NCI-H345 (cell line): ENCODE measurements at places on chromosomes 4 and X.

DNA sequence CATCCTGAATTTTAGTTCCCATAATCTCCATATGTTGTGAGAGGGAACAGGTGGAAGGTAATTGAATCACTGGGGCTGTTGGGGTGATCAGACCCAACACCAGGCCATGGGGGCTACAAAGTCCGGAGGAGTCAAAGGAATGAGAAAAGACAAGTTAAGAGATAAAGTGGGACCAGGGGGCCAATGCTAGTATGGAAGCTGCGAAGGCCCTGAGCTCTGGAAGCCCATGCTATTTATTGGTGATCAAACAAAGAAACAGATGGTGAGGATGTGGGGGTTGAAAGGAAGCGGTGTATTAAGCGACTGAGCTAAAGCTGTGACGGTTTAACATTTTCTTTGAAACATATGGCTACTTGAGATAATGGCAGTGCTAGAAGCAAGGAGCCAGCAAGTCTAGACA lies 132.8 kb downstream of the PDGFC start:
- DNase-seq: no peak

GRCh38 chrX:123949846-123950245 lies 11.7 kb upstream of the STAG2 start:
- no peak for DNase-seq

DNA sequence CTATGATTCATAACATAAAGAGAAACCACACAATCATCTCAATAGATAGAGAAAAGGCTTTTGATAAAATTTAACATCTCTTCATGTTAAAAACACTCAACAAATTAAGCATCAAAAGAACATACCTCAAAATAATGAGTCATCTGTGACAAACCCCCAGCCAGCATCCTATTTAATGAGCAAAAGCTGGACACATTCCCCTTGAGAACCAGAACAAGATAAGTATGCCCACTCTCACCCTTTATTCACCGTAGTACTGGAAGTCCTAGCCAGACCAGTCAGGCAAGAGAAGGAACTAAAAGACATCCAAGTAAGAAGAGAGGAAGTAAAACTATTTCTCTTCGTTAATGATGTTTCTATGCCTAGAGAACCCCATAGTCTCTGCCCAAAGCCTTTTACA lies 507.2 kb downstream of the PABPC4L start:
- no peak for DNase-seq

- no peak for DNase-seq
Measured at GRCh38 chr4:184287697-184288255, 70.1 kb upstream of the ENPP6 start.

- DNase-seq: no peak
Measured at GRCh38 chr4:5619913-5620625, 88.3 kb downstream of the EVC2 start.

DNA sequence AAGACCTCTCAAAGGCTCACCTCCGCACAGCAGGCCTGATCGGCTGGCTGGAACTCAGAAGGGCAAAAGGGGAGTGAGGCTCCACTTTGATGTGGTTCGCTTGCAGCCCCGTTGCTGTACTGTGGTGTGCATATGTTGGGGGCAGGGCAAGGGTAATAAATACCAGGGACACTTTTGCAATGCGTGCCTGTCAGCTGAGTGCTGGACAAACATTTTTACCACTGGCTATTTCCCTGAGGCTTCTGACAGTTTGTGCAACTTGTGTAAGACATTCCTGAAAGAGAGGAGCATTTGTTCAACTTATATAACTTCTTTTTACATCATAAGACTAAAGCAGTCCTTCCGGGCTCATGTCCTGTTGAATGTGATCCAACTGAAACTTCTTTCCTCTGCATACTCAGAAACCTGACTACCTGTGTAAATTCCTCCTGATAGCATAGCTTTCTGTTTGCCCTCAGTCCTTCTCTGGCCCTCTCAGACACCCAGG lies 82.3 kb downstream of the SPRY1 start:
- DNase-seq: no peak

- no peak for DNase-seq
Measured at GRCh38 chr4:180084561-180084960, 2158.6 kb upstream of the TENM3 start.

DNA sequence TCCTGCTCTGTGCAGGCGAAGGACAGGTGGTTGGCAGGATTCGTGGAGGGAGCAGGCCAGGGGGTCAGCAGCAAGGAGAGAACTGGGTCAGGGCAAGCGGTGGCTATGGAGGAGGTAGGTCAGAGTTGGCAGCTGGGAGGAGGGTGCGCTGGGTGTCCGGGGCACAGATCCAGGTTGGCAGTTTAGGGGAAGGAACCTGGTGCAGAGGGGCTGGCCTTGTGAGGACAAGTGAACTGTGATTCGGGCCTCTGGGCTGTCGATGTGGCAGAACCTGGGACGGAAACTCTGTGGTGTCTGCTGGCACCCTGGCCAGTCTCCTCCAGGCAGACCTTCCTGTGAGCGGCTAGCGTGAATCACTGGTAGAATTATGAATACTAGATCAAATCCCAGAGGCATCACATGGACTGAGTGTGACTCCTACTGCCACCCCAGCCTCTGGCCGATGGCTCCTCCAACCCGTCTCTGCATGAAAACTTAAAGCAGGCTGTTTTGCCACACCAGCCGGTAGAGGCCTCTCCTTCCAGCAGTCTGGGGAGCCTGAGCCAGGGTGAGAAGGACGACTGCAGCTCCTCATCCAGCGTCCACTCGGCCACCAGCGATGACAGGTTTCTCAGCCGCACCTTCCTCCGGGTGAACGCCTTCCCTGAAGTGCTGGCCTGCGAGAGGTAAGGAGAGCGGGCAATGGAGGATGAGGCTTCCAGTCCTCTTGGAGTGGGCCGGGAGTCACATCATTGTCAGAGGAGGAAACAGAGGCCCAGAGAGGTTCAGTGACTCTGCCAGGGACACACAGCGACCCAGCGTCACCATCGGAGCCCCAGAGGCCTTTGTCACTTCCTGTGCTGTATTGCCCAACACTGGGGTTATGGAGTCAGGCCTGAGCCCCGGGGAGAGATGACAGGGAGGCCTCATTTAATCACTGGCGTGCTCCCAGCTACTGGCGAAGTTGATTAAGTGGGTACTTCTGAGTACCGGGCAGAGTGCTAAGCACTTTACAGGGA lies 20.3 kb downstream of the EVC start:
- DNase-seq: no peak

DNA sequence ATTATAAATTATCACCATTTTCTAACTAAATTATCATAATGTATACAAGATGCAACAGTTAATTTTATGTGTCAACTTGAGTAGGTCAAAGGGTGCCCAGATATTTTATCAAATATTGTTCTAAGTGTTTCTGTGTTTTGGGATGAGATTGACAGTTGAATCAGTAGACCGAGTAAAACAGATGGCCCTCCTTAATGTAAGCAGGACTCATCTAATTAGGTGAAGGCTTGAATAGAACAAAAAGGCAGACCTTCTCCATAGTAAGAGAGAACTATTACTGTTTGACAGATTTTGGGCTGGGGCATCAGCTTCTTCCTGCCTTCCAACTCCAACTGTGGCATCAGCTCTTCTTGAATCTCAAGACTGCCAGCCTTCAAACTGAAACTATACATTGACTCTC lies 185.8 kb downstream of the TRAM1L1 start:
- DNase-seq: no peak

GRCh38 chrX:150984169-150984824 lies 1.2 kb downstream of the HMGB3 start:
- DNase-seq: peak; percentile 7

DNA sequence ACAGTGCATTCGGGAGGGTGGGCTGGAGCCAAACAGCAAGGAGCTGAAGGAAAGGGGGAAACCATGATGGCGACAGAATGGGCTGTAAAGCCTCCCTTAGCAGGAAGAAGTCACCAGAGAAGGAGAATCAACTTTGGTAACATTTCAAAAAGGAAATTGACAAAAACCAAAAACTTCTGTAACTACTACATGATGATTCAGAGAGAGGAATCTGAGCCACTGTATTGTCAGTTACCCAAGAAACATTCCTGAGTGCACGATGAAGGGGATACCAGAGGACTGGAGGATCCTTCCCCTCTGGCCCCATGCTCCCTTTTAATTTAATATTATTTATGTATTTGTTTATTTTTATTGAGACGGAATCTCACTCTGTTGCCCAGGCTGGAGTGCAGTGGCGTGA lies 26.3 kb downstream of the PDHA1 start:
- DNase-seq: no peak

DNA sequence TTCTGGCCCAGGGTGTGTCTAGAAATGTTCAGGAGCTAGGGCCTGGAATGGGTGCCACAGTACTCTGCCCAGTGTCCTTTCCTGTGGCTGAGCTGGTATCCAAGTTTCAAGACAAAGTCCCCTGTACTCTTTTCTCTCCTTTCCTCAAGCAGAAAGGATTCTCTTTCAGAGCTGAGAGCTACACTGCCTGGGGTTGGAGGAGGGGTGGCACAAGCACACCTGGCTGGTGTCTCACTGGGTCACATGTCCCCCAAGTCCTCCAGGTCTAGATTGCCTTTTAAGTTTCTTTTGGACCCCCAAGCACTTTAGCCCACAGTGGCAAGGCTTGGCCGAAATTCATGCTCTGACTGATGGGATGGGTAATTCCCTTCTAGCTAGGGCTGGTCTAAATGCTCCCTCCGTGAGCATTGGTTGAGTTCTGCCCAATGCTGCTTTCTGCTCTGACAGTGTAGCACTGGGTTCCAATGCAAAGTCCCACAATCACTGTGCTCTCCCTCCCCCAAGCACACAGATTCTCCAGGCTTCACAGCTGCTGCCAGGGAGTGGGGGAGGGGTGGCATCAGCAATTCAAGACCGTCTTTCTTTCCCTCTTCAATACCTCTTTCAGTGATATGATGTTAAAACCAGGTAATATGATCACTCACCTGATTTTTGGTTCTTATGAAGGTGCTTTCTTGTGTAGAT lies 47.8 kb downstream of the BEX3 start:
- DNase-seq: no peak

DNA sequence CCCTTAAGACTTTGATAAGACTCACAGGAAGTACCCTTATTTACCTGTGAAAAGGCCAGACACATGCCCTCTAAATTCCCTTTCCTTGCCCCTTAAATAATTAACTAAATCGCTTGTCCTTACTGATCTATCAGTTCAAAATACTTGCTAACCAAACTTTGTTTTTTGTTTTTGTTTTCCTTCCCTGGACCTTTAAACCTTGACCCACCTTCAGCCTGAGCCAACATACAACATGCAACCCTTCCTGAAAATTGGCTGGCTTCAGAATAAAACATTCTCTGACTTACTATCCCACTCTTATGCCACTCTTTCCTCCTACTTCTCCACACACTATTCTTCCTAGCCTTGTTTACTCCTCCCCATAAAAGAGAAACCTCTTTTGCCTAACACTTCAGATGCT lies 448.1 kb upstream of the TRAM1L1 start:
- DNase-seq: no peak
